ENCODE measurements at places on chromosomes 3 and 15.

GRCh38 chr3:197000211-197000610, 29.4 kb downstream of the MELTF start:
- DNase-seq, result no peak

DNA sequence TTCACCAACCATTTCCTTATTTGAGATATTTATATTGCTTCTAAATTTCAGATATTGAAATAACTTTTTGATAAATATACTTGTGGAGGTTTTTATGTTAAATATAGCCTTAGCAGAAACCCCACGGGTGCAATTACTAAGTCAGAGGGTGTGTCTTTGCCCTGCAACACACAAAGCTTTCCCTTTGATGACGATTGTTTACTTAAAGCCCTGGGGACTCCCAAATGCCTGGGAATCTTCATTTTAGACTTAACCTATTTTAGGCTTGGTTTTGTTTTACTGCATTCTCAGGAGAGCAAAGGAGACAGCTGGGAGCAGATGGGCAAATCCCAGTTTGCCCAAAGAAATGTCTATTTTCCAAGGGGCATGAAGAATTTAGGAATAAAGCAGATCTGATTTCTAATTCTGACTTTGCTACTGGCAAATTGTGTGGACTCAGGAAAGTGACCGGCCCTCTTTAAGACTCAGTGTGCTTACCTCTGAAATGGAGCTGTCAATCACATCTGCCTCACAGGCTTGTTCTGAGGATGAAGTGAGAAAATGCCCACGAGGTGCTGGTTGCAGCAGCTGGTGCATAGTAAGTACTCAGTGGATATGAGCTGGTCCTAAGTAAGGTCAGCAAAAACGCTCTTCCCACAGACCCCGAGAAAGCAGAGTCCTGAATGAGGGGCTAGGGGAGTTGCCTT, 49.3 kb upstream of the CA12 start:
- DNase-seq, result no peak

GRCh38 chr3:142779591-142779990, 55.8 kb downstream of the TRPC1 start:
- no peak for DNase-seq

DNA sequence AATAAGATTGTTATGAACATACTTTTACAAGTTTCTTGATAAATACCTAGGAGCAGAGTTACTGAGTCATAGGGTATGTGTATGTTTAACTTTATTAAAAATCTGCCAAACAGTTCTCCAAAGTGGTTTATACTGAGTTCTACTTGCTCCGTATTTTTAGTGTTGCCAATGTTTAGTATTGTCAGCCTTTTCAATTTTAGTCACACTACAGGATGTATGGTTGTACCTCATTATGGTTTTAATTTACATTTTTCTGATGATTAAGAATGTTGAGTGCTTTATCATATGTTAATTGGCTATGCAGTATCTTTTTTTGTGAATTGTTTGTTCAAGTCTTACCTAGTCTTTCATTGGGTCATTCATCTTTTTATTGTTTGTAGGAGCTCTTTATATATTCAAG, 4.3 kb downstream of the TMOD3 start:
- no peak for DNase-seq

GRCh38 chr15:40428185-40428584, 12.6 kb upstream of the BAHD1 start:
- no peak for DNase-seq

GRCh38 chr15:29420188-29420587, 150.6 kb upstream of the NSMCE3 start:
- DNase-seq, result no peak

- DNase-seq, result no peak
Observed at GRCh38 chr3:194866236-194866635, 180.6 kb downstream of the FAM43A start.

GRCh38 chr3:112097378-112097777, 11.2 kb downstream of the C3orf52 start:
- DNase-seq, result no peak

DNA sequence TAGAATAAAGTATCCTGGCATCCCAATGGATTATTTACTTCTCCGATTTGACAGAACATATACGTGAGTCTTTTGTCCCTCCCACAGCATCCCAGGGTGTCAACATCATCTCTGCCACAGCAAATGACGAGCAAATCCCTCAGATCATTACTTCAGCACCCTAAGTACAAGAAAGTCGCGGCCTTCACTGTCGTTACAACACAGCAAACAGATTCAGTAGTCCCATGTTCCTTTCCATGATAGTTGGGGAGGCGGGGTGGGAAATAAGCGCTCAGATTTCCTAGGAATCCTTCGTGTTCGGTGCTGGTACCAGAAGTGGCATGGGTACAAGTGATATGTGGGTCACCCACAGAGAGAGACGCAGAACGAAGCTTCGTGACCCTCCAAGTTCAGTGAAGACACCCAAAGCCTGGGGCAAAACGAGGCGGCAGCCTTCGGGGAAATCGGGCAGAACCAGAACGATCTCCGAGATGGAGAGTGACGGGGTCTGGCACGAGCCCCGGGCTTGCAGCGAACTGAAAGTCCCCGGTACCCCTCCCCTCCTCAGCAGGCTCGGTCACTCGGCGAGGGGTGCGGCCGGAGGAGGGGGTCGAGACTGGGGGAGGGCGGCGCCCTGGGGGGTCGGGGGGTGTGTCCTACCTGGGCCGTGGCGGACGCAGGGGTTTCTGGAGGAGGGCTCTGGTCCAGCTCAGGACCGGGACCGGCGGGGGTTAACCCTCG, 619 bp downstream of the TTBK2 start:
- peak; percentile 37 for DNase-seq

DNA sequence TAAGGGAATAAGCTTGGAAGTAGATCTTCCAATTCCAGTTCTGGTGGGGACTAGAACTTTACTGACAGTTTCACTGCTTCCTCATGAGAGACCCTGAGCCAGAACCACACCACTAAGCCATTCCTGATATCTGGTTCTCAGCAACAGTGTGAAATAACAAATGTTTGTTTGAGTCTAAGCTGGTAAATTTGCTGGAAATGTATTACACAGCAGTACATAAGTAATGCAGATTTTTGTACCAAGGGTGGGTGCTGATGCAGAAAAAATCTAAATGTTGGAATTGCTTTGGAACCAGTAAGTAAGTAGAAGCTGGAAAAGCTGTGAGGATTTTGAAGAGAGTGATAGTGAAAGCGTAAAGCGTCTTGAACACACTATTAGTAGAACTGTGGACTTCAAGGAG, 14.4 kb upstream of the AKAP13 start:
- DNase-seq, result no peak

GRCh38 chr15:80180468-80180867, 27.7 kb downstream of the FAH start:
- DNase-seq, result no peak

GRCh38 chr3:141746962-141747361, 8.9 kb downstream of the RNF7 start:
- no peak for DNase-seq

DNA sequence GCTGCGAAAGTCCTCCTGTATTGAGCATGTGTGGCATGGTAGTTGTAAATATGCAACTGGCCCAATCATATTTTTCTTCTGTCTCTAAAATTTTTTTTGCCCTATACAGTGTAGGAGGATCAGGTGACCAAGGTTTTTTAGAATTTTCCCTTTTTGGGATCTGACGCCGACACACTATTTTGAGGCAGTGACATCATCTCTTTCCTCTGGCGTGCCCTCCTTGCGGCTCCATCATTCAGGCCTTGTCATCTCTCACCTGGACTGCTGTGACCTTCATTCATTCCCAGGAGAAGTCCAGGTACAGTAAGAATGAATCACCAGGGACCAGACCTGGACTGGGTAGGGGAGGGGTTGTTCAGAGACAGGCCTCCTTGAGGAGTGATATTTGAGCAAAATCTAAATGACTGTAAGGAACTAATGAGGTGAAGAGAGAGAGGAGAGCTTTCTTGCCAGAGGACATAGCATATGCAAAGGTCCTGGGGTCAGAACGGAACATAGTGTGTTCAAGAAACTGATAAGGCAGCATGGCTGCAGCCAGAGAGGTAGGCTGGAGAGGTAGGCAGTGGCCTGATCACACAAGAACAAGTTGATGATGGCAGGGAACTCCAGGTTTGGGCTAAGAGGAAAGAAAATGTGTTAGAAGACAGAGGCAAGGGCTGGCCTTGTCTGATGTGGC, 38.7 kb downstream of the ARNT2 start:
- DNase-seq, result peak; percentile 47

GRCh38 chr3:37556789-37557301, 304.8 kb upstream of the CTDSPL start:
- DNase-seq, result no peak

Data from caudate nucleus (tissue), 63 donors.